ENCODE measurements at places on chromosomes 16 and 17. TPM values are rescaled to one million over a fixed set of nuclear protein-coding genes. Genes with fewer than 3 reads are reported as not detected.

Gene NPIPA7
- 3.0 TPM for total RNA-seq

Gene LRRC37A
- total RNA-seq = 4.6 TPM

Gene PIRT
- 5.3 TPM for total RNA-seq

Gene SLC52A1
- not detected for total RNA-seq

Gene ASPA
- total RNA-seq = 1.8 TPM

Gene CCDC144A
- total RNA-seq = 20.5 TPM

Gene ETV4
- 0.46 TPM for total RNA-seq

Gene MAP1LC3B
- 54.0 TPM for total RNA-seq

Gene SPNS3
- total RNA-seq = 1.4 TPM

Gene CD300H
- total RNA-seq = not detected

Gene C16orf46
- 10.1 TPM for total RNA-seq

Gene KRT33A
- total RNA-seq = not detected

Gene REXO5
- total RNA-seq = 12.0 TPM

Gene TLE7
- total RNA-seq = not detected

Gene KCNJ18
- total RNA-seq = not detected

Gene KIF19
- total RNA-seq = 2.3 TPM

Gene MT1E
- 9.9 TPM for total RNA-seq

Gene FBXW10
- 0.23 TPM for total RNA-seq

Gene SEPTIN12
- total RNA-seq = not detected

Gene SOX15
- 1.4 TPM for total RNA-seq

Gene TAC4
- not detected for total RNA-seq

Gene NAA38
- 42.2 TPM for total RNA-seq

Gene ABAT
- 211 TPM for total RNA-seq

Gene SULT1A2
- 0.69 TPM for total RNA-seq

Gene HIGD1B
- total RNA-seq = 4.8 TPM

Gene CCT6B
- 3.9 TPM for total RNA-seq

Gene SULT1A1
- 11.1 TPM for total RNA-seq

Gene EARS2
- total RNA-seq = 39.0 TPM

Gene C17orf50
- not detected for total RNA-seq

Gene FMNL1
- total RNA-seq = 11.1 TPM

Gene ZNF688
- 7.6 TPM for total RNA-seq

Gene AANAT
- total RNA-seq = not detected

Gene CDR2
- total RNA-seq = 21.7 TPM
